Large intestine (tissue), 12 donors: ENCODE measurements at places on chromosomes 5 and 9. TPM values are rescaled to one million over a fixed set of nuclear protein-coding genes. Genes with fewer than 3 reads are reported as not detected.

The STKLD1 gene
- polyA plus RNA-seq = 2.4 TPM

DNA sequence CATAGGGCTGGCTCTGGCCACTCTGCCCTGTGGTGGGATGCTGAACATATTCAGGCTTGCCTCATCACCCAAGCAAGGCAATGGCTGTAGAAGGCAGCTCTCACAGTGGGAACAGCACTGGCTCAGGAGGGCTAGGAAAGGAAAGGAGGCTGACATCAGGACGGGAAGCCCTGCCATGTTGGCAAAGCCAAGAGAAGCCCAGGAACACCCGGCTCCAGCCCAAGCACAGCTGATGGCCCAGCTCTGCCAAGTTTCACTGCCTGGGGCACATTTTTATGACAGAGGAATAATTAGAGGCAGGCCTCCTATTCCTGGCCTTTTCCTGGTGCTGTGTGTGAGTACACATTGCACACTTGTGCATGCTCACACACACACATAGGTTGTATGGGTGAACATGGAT is 163.6 kb upstream of the SMIM23 start:
- DNase-seq = no peak

- no peak for DNase-seq
Observed at GRCh38 chr9:37902131-37902530, 1.8 kb downstream of the SLC25A51 start.

GRCh38 chr5:36270175-36270574 is 28.4 kb upstream of the NADK2 start:
- no peak for DNase-seq
